ENCODE measurements at places on chromosomes 13 and 19.
A peak's percentile ranks its signal among the peaks of the same experiment; 100 is the strongest.

DNA sequence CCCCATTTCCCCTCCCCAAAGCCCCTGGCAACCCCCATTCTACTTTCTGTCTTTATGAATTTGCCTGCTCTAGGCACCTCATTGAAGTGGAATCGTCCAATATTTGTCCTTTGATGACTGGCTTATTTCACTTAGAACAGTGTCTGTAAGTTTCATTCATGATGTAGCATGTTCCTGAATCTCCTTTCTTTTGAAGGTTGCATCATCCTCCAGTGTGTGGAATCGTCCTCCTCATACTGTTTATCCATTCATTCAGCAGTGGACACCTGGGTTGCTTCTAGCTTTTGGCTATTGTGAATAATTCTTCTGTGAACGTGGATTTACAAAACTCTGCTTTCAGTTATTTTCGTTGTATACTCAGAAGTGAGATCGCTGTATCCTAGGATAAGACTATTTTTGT is 161.2 kb upstream of the RNF113B start:
- no peak for DNase-seq

- DNase-seq = peak; percentile 39
These were observed 174.3 kb downstream of the PTPRS start for GRCh38 chr19:5166262-5166661.

- DNase-seq = no peak
These were observed 5.7 kb downstream of the IRGC start for GRCh38 chr19:43721469-43722048.

- no peak for DNase-seq
These were observed 11.4 kb downstream of the EPHX3 start for GRCh38 chr19:15220833-15221232.

- no peak for DNase-seq
These were observed 34.2 kb downstream of the GJA3 start for GRCh38 chr13:20126541-20127261.

- no peak for DNase-seq
These were observed 108.1 kb upstream of the UBL3 start for GRCh38 chr13:29958476-29958875.

GRCh38 chr13:36668316-36668715 is 5.5 kb upstream of the SERTM1 start:
- no peak for DNase-seq

DNA sequence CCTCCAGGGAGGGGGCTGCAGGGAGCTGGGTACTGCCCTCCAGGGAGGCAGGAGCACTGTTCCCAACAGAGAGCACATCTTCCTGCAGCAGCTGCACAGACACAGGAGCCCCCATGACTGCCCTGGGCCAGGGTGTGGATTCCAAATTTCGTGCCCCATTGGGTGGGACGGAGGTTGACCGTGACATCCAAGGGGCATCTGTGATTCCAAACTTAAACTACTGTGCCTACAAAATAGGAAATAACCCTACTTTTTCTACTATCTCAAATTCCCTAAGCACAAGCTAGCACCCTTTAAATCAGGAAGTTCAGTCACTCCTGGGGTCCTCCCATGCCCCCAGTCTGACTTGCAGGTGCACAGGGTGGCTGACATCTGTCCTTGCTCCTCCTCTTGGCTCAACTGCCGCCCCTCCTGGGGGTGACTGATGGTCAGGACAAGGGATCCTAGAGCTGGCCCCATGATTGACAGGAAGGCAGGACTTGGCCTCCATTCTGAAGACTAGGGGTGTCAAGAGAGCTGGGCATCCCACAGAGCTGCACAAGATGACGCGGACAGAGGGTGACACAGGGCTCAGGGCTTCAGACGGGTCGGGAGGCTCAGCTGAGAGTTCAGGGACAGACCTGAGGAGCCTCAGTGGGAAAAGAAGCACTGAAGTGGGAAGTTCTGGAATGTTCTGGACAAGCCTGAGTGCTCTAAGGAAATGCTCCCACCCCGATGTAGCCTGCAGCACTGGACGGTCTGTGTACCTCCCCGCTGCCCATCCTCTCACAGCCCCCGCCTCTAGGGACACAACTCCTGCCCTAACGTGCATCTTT is 7.8 kb upstream of the CEACAM5 start:
- no peak for DNase-seq

DNA sequence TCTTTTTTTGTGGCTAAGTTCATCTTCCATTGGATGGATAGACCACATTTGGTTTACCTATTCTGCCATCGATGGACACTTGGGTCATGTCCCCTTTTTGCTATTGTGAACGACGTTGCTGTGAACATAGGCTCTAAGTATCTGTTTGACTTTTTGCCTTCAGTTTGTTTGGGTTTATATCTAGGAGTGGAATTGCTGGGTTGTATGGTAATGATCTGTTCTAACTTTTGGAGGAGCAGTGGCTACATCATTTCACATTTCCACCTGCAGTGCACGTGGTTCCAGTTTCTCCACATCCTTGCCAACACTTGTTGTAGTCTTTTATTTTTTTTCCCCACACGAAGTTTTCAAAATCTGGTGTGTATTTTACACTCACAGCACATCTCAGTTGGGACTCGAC is 21.7 kb downstream of the BICRA start:
- no peak for DNase-seq

GRCh38 chr19:19387108-19387507 is 18.4 kb upstream of the GATAD2A start:
- no peak for DNase-seq

- no peak for DNase-seq
These were observed 11.5 kb downstream of the C13orf46 start for GRCh38 chr13:113962386-113962785.

DNA sequence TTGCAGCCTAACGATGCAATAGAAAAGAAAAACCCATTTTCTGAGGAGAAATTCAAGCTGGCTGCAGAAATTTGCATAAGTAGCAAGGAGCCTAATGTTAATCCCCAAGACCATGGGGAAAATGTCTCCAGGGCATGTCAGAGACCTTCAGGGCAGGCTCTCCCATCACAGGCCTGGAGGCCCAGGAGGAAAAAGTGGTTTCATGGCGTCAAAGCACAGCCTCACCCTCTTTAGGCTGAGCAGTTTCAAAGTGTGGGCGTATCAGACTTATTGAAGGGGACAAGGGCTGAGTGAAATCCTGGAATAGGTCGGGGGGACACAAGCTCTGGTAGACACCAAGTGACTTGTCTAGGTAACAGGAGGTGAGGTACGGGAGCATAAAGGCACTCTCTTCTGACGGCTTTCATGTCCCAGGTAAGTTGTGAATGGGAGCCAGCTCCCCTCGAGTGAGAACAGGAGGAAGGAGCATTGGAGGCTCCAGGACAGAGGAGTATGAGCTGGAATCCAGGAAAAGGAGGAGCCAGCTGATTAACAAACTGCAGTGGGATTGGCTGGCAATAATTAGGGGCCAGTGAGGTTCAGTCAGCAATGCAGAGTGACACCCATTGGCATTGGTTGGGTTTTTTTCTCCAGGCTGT is 35.8 kb downstream of the MRPL57 start:
- no peak for DNase-seq

- no peak for DNase-seq
These were observed 53.9 kb upstream of the GAS6 start for GRCh38 chr13:113917594-113918371.

- DNase-seq = no peak
These were observed 31.3 kb downstream of the TINCR start for GRCh38 chr19:5536337-5536894.

GRCh38 chr13:89361909-89362308 is 1690.7 kb downstream of the SLITRK5 start:
- no peak for DNase-seq

DNA sequence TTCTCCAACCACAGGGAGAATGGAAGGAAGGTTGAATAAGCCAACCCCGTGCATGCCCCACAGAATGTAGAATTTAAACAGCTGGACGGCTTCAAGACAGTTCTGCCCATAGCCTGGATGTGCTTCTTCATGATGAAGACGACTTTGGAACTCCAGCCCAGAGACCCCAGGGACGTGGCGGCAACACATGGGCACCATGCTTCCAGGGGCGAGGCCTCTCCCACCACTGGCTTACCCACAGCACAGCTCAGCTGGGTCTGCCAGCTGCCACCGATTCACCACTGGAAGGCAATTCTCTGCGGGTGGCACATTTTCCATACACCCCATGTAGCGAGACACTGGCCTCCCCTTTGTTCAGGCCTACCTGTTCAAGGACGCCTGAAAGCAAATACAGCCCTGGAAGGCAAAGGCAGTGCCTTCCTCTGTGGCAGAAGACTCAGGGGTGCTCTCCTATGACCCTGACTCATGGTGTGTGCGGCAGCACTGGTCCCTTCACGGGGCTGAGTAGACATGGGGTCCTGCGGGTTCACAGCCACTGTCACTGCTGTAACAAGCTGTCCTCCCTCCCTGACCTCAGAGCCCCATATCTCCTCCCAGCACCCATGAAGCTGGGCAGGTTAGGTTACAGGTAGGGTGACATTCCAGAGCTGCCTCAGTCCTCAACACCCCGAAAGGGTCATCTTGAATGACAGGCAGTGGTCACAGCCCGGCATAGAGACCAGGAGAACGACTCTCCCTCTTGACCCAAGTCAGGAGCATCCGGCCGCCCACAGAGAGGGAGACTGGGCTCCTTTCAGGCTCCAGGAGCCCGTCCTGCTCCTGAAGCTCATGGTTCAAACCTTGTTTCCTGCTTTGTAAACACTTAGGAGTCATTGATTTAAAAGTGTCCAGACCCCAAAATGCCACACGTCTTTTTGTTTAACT is 72.7 kb downstream of the SPACA7 start:
- DNase-seq = no peak

DNA sequence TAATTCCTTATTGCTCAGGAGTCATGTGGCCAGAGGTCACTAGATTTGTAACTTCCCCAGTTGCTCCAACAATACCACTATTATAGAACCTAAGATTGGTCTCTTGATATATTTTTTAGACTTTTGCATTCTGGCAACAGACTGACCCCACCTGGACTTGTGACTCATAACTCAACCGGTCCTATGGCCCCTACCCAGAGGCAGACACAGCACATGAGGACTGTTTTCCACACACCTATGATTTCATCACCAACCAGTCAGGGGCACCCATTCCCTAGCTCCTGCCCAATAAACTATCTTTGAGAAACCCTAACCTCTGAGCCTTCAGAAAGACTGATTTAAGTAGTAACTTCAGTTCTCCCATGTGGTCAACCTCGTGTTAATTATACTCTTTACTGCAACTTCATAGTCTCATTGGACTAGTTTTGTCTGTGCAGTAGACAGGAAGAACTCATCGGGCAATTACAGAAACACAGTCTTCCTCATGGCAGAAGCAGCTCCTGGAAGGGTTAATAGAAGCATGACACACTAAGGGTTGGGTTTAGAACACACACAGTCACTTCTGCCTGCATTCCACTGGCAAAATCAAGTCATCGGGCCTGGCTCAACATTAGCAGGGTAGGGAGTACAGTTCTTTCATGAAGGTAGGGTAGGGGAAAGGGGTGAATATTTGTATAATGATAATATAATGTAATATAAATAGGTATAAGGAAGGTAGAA is 251.8 kb downstream of the UQCRFS1 start:
- no peak for DNase-seq

- DNase-seq = no peak
These were observed 19.7 kb upstream of the PLPP2 start for GRCh38 chr19:310781-311496.

GRCh38 chr13:79645569-79645968 is 164.6 kb downstream of the NDFIP2 start:
- no peak for DNase-seq

DNA sequence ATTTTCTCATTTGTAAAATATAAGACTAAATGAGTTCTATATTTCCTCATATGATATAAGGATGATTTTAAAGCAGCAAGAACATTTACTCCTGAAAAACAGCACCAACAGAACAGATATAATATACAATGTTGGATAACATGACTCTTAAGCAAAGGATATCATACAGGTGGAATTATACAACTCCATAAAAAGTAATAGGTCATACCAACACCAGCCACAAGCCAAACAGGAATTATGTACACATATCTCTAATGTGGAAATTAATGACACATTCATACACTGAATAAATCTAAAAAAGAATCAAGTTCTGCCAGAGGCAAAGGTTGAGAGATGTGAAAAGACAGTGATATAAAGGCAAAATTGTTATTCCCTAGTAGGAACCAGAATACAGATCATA is 25.9 kb downstream of the INTS6 start:
- no peak for DNase-seq

- no peak for DNase-seq
These were observed 18.4 kb upstream of the ITM2B start for GRCh38 chr13:48214519-48215121.

DNA sequence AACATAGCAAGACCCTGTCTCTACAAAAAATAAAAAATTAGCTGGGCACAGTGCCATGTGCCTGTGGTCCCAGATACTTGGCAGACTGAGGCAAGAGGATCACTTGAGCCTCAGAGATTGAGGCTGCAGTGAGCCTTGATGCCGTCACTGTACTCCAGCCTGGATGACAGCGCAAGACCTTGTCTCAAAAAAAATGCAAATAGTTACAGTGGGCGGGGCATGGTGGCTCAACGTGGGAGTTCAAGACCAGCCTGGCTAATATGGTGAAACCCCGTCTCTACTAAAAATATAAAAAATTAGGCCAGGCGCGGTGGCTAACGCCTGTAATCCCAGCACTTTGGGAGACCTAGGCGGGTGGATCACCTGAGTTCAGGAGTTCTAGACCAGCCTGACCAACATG is 8.5 kb downstream of the PGLS start:
- no peak for DNase-seq

DNA sequence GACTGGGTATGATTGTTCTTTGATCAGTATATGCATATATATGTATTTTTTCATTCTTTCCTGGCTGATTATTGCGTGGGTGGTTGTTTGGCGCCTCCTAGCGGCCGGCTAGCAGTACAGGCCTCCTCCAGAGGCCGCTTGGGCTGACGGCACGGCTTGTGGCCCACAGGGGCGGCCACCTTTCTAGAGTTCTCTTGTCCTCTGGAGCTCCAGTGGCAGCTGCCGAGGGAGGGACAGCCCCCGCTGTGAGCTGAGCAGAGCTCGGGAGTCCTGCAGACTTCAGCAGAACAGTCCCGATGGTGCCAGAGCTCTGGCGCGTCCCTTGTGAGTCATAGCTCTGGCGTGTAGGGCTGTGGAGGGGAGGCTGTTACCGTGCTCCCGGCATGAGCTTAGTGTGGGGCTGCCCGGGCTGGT is 22.5 kb upstream of the ZNF429 start:
- no peak for DNase-seq

GRCh38 chr19:30930941-30931706 is 418.1 kb downstream of the TSHZ3 start:
- DNase-seq = no peak

All from SW 1271 (cell line).